MCF 10A (cell line): ENCODE measurements at places on chromosomes 12 and 14. TPM values are rescaled to one million over a fixed set of nuclear protein-coding genes. Genes with fewer than 3 reads are reported as not detected.
A peak's percentile ranks its signal among the peaks of the same experiment; 100 is the strongest.

The ACVRL1 gene
- not detected in 2 replicates for total RNA-seq

GRCh38 chr12:11762723-11763326 is 113.4 kb downstream of the ETV6 start:
- no peak overlapping the region for H3K27ac ChIP-seq
- H3K36me3 ChIP-seq = no peaks in the 10 kb centered on the region
- no peaks in the 10 kb centered on the region for H3K4me1 ChIP-seq
- no peak for DNase-seq

DNA sequence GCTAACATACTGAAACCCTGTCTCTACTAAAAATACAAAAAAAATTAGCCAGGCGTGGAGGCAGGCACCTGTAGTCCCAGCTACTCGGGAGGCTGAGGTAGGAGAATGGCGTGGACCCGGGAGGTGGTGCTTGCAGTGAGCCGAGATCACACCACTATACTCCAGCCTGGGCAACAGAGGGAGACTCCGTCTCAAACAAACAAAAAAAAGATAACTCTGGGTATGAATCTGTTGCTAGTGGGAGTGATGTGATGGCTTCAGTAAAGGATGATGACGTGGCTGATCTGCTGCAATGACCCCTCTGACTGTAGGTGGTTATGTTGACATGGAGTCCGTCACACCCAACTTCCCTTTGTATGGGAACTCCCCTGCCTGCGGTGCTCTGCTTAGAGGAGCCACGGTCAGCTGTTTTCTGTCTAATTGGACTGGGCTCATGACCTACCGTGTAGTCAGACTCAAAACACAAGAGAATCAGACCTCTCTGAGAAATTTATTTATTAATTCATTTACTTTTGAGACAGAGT is 59.1 kb upstream of the MED13L start:
- H3K36me3 ChIP-seq = no peaks in the 10 kb centered on the region
- H3K4me1 ChIP-seq = no peaks in the 10 kb centered on the region
- no peak overlapping the region for H3K27ac ChIP-seq
- no peaks in the 10 kb centered on the region for H3K27me3 ChIP-seq
- DNase-seq = no peak

DNA sequence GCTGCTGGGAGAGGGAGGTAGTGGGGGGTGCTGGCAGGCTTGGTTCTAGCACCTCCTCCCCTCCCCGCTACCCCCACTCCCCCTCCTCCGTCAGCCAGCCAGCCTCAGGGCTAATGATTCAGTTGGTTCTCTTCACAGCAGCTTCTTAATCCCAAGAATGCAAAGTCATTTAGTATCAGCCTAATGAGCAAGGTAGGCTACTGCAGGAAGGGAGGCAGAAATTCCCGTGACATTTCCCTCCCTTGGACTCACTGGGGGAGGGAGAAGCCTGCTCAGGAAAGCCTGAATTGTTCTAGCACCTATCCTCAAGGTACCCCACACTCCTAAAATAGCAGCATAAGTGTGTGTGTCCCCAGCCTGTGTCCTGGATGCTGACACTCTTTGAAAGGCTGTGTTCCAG is 29.8 kb downstream of the ITPK1 start:
- H3K4me1 ChIP-seq = peaks cover 34% of the 10 kb centered on the region
- peak overlapping the region; percentile 77 for H3K27ac ChIP-seq
- no peak overlapping the region for H3K4me3 ChIP-seq
- H3K36me3 ChIP-seq = peaks cover 7% of the 10 kb centered on the region
- DNase-seq = peak; percentile 57

The SMIM41 gene
- not detected in 2 replicates for total RNA-seq

The TAS2R31 gene
- total RNA-seq = 1.9 and 2.0 TPM in 2 replicates

DNA sequence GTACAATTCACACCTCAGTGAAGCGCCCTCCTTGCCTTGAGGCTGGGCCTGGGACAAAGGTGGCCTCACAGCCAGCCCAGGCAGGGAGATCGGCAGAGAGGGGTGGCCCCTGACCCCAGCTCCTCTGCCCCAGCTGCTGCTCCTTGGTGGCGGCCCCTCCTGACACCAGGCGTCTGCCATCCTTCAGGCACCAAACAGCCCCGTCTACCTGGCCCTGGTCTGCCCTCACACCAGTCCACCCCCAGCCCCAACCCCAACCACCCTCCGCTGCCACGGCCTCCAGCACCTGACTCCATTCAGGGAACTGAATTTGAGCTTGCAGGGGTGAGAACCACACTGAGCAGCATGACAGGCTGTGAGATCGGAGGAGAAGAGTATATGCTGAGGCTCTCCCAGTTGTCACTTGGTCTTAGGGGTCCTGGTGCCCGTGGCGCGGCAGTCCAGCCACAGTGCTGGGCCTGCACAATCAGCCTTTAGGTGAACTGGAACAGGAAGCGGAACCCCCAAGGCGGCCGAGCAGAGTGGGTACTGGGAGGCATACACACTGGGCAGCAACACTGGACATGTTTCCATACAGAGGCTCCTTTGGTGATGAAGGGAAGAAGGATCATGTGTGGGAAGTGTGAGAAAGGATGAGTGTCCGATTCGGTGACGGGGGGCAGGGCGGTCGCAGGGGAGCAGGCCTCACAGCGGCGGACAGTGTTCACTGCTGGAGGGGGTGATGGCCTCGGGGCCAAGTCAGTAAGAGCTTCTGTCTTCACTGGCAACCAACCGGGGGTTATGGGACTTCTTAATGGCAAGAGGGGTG is 18.7 kb downstream of the ZFYVE21 start:
- H3K27me3 ChIP-seq = no peaks in the 10 kb centered on the region
- peaks cover 54% of the 10 kb centered on the region for H3K36me3 ChIP-seq
- H3K4me3 ChIP-seq = no peak overlapping the region
- no peak overlapping the region for H3K27ac ChIP-seq
- DNase-seq = no peak
- H3K4me1 ChIP-seq = no peaks in the 10 kb centered on the region

The KRT78 gene
- not detected in 2 replicates for total RNA-seq

DNA sequence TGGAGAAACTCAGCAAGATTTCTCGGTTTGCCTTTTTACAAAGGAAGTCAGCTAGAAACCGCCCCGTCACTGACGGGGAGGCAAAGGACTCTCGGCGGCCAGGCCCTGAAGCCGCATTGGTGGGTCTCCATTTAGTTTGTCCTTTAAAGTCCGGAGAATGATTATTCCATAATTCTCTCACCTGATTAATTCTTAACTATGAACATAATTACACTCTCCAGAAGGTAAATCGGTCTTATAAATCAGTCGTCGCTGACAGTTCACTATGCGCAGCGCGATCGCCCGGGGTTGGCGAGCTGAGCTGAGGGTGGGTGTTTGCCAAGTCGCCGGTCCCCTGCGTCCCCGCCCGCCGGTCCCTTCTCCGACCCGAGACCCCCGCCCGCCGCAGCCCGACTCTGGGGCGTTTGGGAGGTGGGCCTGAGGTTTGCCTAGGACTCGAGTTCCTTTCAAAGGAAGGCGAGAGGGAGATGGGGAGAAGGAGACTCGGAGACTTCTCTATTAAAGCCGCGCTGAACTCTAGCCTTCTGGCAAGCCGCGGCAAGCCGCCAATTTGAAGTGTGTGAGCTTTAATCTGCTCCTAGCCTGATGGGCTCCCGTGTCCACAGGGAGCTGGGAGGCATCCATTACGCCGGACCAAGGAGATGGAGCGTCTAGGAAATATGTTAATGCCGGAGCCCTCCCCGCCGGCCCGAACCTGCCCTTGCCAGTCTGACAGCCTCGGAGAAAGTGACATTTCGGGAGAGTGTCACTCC is 392.9 kb downstream of the NOVA1 start:
- H3K4me1 ChIP-seq = no peaks in the 10 kb centered on the region
- no peak for DNase-seq
- no peak overlapping the region for H3K27ac ChIP-seq
- H3K4me3 ChIP-seq = no peak overlapping the region
- H3K36me3 ChIP-seq = no peaks in the 10 kb centered on the region

GRCh38 chr12:17982556-17982955 is 107.4 kb downstream of the RERGL start:
- H3K4me1 ChIP-seq = no peaks in the 10 kb centered on the region
- peak; percentile 10 for DNase-seq
- H3K36me3 ChIP-seq = no peaks in the 10 kb centered on the region
- H3K4me3 ChIP-seq = no peak overlapping the region
- no peak overlapping the region for H3K27ac ChIP-seq

DNA sequence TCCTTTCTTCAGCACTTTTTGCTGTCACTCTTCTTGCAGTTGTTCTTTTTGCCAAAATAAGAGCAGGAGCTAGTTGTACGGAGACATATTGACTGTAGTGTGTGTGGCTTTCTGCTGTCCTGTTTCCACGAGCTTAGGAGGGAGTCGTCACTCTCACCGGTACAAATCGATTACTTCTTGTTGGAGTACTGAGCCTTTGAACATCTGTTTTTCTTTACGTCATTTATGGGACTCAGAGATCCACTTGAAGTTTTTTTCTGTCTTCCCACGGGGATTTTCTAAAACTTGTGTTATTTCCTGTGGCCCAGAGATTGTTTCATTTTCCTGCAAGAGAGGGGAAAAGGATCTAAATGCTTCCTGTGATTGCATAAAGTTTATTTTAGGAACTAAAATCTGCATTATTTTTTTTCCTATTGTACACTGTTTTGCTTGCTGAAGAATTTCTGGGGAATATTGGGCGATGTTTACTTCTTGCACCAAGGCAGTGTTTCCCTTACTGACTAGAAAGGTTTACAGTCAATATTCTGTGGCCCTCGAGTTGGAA is 199.8 kb upstream of the ARHGAP5 start:
- peaks cover 18% of the 10 kb centered on the region for H3K4me1 ChIP-seq
- no peak for DNase-seq
- no peak overlapping the region for H3K4me3 ChIP-seq
- no peaks in the 10 kb centered on the region for H3K27me3 ChIP-seq
- no peaks in the 10 kb centered on the region for H3K36me3 ChIP-seq
- no peak overlapping the region for H3K27ac ChIP-seq
